ENCODE measurements at places on chromosomes 5 and 9.

DNA sequence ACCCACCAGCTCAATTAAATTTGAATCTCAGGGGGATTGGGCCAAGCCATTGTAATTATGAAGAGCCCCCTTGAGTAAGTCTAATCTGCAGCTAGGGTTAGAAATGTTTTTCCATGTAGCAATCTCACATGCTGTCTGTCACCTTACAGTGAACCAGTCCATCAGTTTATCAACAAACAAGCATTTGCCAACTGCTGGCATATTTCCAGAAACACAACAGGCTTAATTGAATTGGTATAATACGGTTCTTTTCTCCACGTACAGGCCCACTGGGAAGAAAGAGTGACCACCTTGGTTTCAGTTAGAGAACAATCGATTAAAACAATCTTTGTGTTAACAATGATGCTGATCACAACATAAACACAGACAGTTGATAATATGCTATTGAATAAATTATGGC is 67.4 kb downstream of the NSUN2 start:
- DNase-seq: no peak

- DNase-seq: peak; percentile 72
Measured at GRCh38 chr9:4987961-4988421, 2.9 kb downstream of the JAK2 start.

DNA sequence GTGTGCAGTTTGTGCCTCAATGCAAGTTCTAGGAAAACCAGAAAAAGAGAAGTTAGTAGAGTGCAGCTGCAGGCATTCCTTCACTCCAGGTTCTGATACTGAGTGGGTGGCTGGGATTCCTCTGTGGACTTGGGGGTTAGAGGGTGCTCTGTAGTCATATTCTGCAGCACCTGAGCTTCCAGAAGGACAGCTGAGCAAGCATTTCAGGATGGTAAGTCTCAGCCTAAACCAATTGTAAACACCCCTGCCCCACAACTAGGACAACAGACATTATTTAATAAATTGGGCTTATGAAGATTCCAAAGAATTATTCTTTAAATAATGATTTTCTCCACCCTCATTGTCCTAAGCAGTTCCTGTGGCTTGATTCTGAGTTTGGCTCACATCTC is 9.1 kb downstream of the FAXDC2 start:
- no peak for DNase-seq

GRCh38 chr9:70389188-70389587 is 25.3 kb downstream of the KLF9 start:
- no peak for DNase-seq

- DNase-seq: peak; percentile 78
Measured at GRCh38 chr5:150286820-150287219, 2.8 kb downstream of the CAMK2A start.

Data from WERI-Rb-1 (cell line).